ENCODE measurements at places on chromosomes 13 and 19. TPM values are rescaled to one million over a fixed set of nuclear protein-coding genes. Genes with fewer than 3 reads are reported as not detected.

DNA sequence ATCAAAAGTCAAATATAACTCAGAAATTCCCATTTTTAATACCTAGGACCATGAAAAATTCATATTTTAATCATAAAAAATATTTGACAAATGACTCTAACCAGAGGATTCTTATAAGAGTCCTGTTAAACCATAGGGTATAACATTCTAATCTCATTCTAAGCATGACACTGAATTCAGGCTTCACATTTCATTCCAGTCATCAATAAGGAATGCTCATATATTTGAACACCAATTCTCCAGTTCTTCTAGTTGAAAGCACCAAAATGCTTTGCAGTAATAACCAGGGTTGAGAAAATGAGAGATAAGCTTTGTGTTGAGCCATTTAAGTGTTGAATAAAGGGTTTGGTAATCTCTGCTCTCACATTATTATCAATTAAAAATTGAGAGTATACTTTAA, 147.5 kb downstream of the VWA8 start:
- no peak for DNase-seq

GRCh38 chr19:28549680-28550277, 663.2 kb downstream of the UQCRFS1 start:
- no peak for DNase-seq

Gene NEK5
- total RNA-seq: 1.5 TPM

- no peak for DNase-seq
Measured at GRCh38 chr19:3556978-3557460, 367 bp downstream of the MFSD12 start.

Gene ELSPBP1
- total RNA-seq: not detected
